ENCODE measurements at places on chromosomes 12 and 14. TPM values are rescaled to one million over a fixed set of nuclear protein-coding genes. Genes with fewer than 3 reads are reported as not detected.

GRCh38 chr14:98093111-98093510 lies 1178.9 kb downstream of the BCL11B start:
- DNase-seq: no peak

DNA sequence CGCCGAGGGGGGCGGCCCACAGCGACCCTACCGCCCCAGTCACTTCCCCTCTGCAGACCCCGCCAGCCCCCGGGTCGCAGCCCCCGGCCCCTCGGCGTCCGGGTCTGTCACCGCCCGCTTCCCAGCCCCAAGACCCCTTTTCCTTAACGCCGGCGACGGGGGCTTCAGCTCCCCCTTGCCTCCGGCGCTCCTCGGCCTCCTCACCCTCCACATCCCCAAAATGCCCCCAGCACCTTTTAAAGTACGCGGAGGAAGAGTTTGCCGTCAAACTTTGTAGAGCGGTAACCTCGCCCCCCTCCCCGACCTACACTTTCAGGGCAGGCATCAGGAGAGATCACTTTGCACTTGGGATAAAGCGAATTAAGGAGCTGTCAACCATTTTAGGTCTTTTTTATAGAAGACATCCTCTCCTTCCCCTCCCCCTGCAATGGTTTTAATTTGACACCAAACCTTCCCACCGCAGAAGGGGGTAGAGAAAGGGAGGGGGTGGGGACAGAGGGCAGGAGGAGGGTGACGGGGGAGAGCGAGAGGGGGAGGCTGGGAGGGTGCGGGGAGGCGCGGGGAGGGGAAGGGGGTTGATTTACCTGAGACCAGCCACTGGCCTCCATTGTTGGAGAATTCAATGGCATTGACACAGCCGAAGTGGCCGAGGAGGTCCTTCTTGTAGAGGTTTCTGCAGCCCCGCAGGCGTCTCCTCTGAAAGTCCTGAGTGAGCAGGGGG lies 578 bp downstream of the DCAF5 start:
- peak; percentile 68 for DNase-seq

DNA sequence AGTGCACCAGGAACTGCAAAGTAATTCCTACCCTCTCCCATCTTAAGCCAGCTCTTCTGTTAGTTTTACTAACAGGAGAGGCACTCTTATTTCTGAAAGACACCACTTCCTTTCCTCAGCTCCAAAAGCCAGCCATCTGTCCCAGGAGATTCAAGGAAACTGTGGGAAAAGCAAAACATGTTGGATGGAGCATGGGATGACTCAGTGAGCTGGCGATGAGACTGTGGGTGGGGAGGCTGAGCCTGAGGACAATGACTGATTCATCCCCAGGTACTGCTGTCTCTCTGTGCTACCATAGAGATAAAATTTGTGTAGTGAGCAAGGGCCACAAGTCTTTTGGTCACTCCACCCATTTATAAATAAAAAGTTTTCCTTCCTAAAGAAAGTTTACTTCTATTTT lies 141.4 kb downstream of the MYRFL start:
- peak; percentile 71 for DNase-seq

CLEC2B gene
- total RNA-seq: 41.9 TPM

- DNase-seq: no peak
Measured at GRCh38 chr12:132444957-132445883, 44.7 kb upstream of the FBRSL1 start.

DNA sequence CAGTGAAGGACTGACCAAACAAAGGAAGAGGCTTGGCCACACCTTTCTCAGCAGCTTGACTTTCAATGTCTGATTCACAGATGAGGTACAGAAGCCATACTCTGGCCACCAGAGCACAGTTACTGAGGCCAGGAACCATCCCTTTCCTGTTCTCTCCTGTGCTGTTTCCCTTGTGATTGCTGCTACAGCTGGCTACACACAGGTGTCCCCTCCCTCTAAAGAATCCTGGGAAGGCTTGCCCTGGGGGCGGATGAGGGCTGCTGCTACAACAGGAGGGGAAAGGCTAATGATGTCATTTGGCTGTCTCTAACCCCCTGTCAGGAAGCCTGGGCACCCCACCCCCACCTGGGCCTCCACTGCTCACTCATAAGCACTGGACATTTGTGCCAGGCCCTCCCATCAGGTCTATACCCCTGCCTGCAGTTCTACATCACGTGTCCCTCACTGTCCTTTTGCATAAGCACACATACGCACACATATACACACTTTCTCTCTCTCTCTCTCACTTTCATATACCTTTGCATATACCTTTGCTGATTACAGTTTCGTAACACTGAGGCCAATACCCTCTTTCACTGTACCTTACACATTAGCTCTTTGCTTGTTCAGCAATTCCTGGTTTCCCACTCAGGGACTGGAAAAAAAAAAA lies 41.4 kb downstream of the PRPF40B start:
- no peak for DNase-seq

DNA sequence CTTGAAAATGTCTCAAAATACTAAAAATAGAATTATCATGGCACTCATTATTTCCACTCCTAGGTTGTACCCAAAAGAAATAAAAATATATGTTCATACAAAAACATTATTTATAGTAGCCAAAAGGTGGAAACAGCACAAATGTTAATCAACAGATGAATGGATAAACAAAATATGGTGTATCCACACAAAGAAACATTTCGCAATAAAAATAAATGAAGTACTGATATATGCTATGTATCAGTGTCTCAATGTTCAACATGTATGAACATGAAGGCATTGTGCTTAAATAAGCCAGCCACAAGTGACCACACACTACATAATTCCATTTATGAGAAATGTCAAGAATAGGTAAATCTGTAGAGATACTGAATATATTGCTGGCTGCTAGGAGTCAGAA lies 40.9 kb downstream of the FOXG1 start:
- DNase-seq: no peak

CPNE6 gene
- total RNA-seq: not detected

DNA sequence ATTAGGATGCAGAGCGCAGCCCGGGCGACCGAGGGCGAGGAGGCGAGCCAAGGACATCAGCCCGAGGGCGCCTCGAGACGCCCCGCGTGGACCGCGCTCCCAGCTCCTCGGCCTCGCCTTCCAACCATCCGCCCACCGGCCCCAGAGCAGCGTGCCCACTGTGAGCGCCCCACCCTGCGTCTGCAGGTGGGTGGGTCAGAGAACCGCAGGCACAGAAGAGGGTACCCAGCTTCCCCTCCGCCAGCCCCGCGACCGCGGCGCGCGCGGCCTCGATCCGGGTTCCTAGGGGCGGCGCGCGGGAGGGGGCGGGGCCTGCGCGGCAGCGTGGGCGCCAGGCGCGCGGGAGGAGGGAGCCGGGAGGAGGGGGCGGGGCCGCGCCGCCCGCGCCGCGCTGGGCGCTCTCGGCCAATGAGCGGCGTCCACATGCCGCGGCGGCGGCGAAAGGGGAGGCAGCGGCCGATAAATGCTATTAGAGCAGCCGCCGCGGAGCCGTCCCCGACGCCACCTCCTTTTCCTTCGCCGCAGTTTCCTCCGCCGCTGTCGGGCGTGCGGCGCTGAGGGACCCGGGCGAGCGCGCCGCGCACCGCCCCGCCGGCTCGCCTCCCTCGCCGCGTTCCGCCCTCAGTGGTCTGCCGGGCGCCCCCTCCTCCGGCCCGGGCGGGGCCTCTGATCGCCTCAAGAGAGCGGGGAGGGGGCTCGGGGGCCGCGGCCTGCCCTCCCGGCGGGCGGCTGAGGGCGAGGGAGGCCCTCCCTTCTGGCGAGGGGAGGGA lies at the start of gene ATP2A2:
TSS of gene ATP2A2 (plus strand) at position 469 of the 770 bp plus-strand sequence. CDS start 543 bp downstream, outside the sequence.
- peak; percentile 94 for DNase-seq

LRRC43 gene
- total RNA-seq: not detected

SLC17A8 gene
- total RNA-seq: not detected

GRCh38 chr12:29611906-29612305 lies 114.4 kb upstream of the OVCH1 start:
- DNase-seq: no peak

DNA sequence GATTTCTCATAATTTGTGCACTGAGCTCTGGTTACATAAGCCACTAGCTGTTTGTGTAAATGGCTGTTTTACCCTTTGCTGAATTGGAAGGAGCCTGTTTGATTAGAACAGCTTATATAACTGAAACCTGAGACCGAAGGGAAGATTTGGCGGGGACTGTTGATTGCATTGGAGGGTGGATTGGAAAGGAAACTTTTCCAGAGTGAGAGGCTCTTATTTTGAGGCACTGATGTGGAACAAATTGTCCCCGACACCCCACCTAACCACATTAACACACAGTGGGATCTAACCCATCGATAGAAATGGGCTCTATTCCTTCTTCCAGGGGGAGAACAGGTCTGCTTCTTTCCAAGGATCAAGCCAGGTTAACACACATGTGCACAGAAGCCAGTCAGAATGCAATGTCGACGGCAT lies 51.7 kb downstream of the TMEM30B start:
- DNase-seq: no peak

DNA sequence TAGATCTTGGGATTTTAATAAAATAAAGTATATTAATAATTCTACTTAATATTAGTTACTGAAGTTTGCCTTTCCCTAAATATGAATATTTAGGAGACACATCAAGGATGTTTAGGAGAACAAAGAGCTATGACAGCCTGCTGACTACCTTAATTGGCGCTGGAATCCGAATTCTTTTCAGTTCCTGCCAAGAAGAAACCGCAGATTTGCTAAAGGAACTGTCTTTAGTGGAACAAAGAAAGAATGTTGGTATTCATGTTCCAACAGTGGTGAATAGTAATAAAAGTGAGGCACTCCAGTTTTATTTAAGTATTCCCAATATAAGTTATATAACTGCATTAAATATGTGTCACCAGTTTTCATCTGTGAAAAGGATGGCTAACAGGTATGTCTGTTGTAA lies 54.5 kb downstream of the MIS18BP1 start:
- DNase-seq: no peak

GRCh38 chr14:75067212-75067611 lies 2.2 kb upstream of the ZC2HC1C start:
- no peak for DNase-seq

SLC35F4 gene
- not detected for total RNA-seq

DNA sequence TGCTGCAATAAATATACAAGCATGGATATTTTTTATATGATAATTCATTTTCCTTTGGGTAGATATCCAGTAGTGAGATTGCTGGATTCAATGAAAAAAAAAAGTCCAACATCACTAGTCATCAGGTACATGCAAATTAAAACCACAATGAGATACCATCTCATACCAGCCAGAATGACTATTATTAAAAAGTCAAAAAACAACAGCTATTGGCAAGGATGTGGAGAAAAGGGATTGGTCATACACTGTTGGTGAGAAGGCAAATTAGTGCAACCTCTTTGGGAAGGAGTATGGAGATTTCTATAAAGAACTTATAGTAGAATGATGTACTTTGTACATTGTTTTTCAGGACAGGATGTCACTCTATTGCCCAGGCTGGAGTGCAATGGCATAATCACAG lies 531.2 kb upstream of the MGAT4C start:
- no peak for DNase-seq

GLTP gene
- total RNA-seq: 207 TPM

DNA sequence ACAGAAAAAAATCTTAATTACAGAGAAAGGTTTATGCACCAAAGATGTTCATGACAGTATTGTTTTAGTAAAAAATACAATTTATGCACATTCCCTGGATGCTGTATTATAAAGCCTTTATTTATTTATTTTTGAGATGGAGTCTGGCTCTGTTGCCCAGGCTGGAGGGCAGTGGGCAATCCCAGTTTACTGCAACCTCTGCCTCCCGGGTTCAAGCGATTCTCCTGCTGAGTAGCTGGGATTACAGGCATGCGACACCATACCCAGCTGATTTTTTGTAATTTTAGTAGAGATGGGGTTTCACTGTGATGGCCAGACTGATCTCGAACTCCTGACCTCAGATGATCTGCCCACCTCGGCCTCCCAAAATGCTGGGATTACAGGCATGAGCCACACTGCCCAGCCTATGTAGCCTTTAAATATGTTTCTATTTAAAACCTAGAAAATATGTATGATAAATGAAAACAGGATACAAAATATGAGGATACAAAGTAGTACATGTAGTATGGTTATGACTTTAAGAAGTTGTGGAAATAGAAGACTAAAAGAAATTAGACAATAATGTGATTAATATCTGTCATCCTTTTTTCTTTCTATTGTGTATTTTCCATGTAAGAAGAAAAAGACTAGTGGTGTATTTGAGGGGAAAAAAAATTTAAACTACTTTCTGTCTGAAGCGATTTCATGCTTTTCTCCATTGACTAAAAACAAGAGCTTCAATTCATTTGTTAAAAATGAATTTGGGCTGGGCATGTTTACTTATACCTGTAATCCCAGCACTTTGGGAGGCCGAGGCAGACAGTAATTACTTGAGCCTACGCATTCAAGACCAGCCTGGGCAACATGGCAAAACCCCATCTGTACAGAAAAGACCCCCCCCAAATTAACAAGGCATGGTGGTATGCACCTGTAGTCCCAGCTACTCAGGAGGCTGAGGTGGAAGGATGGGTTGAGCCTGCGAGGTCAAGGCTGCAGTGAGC lies 13.1 kb downstream of the ATF1 start:
- no peak for DNase-seq

DNA sequence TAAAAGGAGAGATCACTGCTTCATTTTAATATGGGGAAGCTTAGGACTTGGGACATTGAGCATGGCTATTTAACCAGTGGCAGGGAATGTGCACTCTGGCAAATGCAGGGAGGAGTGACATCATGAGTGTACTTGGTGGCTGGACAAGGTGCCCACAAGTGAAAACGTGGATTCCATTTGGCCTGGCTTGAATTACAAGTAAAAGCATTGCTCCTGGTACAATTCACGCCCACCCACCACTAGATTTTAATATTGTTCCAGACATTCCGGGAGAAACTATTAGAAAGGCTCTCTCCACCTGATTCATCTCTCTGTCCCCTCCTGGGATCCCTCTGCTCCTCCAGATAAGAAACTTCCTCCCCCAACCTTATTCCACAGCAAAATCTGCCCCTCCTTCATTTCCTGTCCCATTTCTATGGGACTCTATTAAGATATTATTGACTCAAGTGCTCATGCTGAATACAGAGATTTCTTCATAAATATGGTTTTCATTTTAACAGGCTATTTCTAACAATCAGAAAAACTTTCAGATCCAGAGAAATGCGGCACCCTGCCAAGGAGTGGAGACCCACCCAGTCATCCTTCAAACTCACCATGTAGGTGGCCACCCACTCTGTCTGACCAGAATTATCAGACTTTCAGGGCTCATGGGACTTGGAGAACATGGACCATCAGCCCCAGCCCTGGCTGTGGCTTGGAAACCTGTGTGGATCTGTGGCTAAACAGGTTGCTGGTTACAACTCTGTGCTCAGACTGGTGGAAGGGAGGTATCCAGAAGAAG lies 43.2 kb downstream of the SSPN start:
- DNase-seq: no peak

DNA sequence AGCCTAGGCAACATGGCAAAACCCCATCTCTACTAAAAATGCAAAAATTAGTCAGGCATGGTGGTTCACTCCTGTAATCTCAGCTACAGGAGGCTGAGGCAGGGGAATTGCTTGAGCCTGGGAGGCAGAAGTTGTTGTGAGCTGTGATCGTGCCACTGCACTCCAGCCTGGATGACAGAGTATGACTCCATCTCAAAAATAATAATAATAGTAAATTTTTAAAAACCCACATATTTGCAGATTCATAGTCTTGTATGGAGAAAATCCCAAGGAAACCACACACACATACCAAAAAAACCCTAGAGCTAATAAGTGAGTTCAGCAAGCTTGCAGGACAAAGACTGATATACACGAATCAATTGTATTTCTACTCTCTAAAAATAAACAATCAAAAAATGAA lies 19.0 kb upstream of the MTHFD1 start:
- no peak for DNase-seq

- DNase-seq: no peak
Measured at GRCh38 chr14:24100197-24100981, 6.3 kb downstream of the PCK2 start.
